ENCODE measurements at places on chromosomes 6 and 20. TPM values are rescaled to one million over a fixed set of nuclear protein-coding genes. Genes with fewer than 3 reads are reported as not detected.

DNA sequence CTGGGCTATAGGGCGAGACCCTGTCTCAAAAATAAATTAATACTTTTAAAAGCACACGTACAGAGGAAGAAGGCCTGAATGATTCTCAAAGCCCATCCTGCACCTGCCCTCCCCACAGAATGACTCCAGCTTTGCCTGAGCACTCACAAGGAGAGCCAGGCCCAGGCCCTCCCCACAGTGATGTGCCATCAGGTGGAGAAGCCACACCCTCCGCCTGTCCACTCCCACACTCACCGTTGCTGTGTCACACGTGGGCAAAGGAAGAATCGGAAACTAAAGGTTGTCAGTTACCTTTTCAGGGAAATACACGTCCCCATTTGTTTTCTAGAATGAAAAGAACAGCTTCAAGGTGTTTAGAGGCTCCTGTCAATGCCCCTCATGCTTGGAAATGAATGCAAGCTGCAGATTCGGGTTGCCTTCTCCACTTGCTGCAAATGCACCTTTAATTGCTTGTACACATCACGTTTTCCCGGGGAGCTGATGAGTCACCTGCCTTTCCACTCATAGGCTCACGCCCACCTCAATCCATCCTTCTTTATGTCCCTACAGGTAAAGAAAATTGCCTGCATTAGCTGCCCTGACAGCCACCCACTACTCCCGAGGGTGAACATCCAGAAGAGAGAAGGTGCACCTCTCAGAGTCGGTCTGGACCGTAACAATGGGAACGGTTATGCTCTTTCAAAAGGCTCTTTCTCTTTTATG, 45.5 kb upstream of the AFDN start:
- H3K4me3 ChIP-seq: no peak overlapping the region
- H3K4me1 ChIP-seq: no peaks in the 10 kb centered on the region
- no peak for DNase-seq
- H3K36me3 ChIP-seq: no peaks in the 10 kb centered on the region

DNA sequence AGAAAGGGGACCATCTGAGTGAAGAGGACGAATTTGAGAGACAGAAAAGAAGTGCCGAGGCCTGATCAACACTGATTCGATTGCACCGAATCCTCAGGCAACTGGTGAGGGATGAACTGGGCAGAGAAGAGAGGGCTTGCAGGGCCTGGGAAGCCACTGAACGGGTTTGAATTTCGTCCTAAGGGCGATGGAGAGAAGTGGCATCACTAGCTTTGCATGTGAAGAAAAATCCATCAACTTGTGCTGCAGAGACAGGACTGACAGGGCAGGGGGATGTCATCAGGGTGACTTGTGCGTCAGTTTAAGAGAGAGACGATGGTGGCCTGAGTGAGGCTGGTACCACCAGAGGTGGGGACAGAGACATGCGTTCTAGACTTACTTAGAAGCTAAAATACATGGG, 73.7 kb upstream of the SLC22A23 start:
- H3K27ac ChIP-seq: no peak overlapping the region
- no peaks in the 10 kb centered on the region for H3K4me1 ChIP-seq
- no peaks in the 10 kb centered on the region for H3K36me3 ChIP-seq
- no peaks in the 10 kb centered on the region for H3K27me3 ChIP-seq

Gene CALHM5
- polyA plus RNA-seq: 0.32 TPM

Gene SIRPD
- polyA plus RNA-seq: not detected

DNA sequence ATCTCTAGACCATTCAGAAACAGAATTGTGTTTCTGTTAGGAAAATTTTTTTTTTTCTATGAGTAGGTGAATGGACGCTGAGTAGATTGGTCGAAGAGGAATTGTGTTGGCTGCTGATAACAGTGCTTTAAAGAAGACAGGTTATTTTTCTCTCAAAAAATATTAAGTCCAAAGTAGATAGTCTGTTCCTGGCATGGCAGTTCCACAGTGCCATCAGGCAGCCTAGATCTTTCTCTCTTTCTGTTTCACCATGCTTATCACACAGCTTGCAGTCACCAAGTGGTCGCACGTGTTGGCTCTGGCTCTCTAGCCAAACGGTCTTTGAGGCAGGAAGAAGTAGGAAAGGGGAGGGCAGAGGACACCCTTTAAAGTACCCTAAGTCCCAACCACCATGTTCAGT, 22.4 kb upstream of the SERINC3 start:
- H3K27ac ChIP-seq: peak overlapping the region; percentile 62
- H3K4me1 ChIP-seq: peaks cover 50% of the 10 kb centered on the region
- H3K27me3 ChIP-seq: no peaks in the 10 kb centered on the region
- no peak overlapping the region for H3K4me3 ChIP-seq

DNA sequence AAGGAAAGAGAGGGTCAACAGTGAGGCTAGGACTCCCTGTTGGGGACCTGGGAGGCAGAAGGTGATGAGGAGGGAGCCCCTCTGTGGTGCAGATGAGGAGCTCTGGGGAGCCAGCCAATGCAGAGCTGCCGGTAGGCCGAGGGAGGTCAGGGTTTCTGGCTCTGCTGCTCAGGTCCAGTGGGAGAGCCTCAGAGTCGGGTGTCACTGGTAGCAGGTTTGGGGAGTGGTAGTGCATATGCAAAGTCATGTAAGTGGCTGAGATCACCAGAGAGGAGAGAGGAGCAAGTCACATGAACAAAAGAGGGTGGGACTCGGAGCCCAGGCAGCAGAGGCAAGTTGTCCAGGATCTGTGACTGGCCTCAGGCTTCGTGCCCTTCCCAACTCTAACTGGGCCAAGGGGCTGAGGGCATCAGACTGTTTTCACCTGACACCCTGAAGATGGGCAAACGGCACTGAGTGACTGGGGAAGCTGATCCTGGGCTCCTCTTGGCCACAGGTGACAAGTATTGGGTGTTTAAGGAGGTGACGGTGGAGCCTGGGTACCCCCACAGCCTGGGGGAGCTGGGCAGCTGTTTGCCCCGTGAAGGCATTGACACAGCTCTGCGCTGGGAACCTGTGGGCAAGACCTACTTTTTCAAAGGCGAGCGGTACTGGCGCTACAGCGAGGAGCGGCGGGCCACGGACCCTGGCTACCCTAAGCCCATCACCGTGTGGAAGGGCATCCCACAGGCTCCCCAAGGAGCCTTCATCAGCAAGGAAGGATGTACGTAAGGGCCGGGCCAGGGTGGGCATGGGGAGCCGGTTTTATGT, 6.6 kb downstream of the MMP24OS start:
- no peak overlapping the region for H3K4me3 ChIP-seq
- DNase-seq: no peak
- H3K36me3 ChIP-seq: peaks cover 34% of the 10 kb centered on the region
- H3K27ac ChIP-seq: no peak overlapping the region

Gene CRISP2
- polyA plus RNA-seq: not detected

- no peaks in the 10 kb centered on the region for H3K4me1 ChIP-seq
- no peak for DNase-seq
- no peaks in the 10 kb centered on the region for H3K36me3 ChIP-seq
- no peak overlapping the region for H3K4me3 ChIP-seq
- no peaks in the 10 kb centered on the region for H3K27me3 ChIP-seq
- no peak overlapping the region for H3K27ac ChIP-seq
These were observed 580.7 kb upstream of the GJE1 start for GRCh38 chr6:141552031-141552430.

- H3K36me3 ChIP-seq: no peaks in the 10 kb centered on the region
- no peaks in the 10 kb centered on the region for H3K27me3 ChIP-seq
- H3K4me3 ChIP-seq: no peak overlapping the region
- H3K27ac ChIP-seq: peak overlapping the region; percentile 4
These were observed 214.6 kb downstream of the PRL start for GRCh38 chr6:22082218-22082617.

DNA sequence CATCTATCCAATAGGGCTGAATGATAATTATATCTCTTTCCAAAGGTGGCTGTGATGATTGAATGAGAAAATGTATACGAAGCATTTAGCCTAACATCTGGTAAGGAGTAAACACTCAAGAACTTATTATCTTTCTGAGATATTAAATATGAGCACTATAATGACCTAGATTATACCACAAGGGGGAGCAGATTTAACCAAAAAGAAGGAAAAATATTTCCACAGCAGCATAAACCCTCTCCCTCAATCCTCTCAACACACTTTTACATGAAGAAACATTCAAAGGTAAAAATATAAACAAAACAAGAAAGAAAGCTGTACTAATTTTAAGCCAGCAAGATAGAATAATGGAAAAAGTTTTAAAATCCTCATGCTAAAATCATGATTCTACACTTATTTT, 68.4 kb downstream of the SHPRH start:
- no peak overlapping the region for H3K27ac ChIP-seq
- no peaks in the 10 kb centered on the region for H3K27me3 ChIP-seq

Gene ZNF165
- 0.72 TPM for polyA plus RNA-seq

Gene STMND1
- polyA plus RNA-seq: not detected

Gene THBD
- 3.4 TPM for polyA plus RNA-seq

DNA sequence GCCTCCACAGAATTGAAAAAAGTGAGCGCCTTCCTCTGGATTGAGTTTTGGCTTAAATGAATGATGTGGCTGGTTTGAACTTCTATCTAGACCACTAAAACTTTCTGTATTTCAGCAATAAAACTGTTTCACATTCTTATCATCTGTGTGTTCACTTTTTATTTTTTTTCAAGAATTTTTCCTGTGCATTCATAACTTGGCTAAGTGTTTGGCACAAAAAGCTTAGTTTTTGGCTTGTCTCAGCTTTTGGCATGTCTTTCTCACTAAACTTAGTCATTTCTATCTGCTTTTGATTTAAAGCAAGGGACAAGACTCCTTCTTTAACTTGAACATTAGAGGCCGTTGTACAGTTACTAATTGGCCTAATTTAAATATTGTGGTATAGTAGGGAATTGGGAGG, 1015.1 kb downstream of the EPHA7 start:
- no peaks in the 10 kb centered on the region for H3K4me1 ChIP-seq
- no peak for DNase-seq
- no peaks in the 10 kb centered on the region for H3K27me3 ChIP-seq
- no peak overlapping the region for H3K27ac ChIP-seq
- no peaks in the 10 kb centered on the region for H3K36me3 ChIP-seq

DNA sequence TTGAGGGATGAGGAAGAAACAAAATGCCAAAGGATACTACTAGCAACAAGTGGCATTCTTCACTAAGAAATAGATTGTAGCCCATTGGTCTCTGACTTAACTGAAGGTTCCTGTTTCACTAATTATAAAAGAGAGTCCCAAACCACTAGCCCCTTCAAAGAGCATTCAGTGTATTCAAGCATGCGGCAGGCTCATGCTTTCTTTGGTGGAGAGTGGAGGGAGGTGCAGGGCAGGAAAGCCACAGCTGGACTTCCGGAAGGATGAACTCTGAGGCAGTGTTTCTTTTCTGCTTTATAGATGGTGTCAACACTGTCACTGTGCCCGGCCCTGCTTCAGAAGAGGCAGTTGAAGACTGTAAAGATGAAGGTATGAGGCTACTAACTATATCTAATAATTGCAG, 636.1 kb downstream of the KIF16B start:
- H3K27me3 ChIP-seq: no peaks in the 10 kb centered on the region
- H3K4me1 ChIP-seq: no peaks in the 10 kb centered on the region
- H3K36me3 ChIP-seq: no peaks in the 10 kb centered on the region
- no peak for DNase-seq

Gene YTHDF1
- polyA plus RNA-seq: 38.0 TPM

GRCh38 chr6:134741200-134741536, 208.7 kb downstream of the ALDH8A1 start:
- no peak for DNase-seq
- H3K4me1 ChIP-seq: no peaks in the 10 kb centered on the region
- H3K36me3 ChIP-seq: no peaks in the 10 kb centered on the region

Measured in adrenal gland (tissue), 19 donors.